CD4-positive, alpha-beta T cell treated with Interleukin-12 subunit alpha and Interleukin-12 subunit beta, for 1 hour (primary cell): ENCODE measurements at places on chromosomes 1 and 21.
A peak's percentile ranks its signal among the peaks of the same experiment; 100 is the strongest.

- no peak for DNase-seq
Measured at GRCh38 chr1:107263291-107263915, 122.6 kb downstream of the NTNG1 start.

- DNase-seq, result peak; percentile 15
Measured at GRCh38 chr1:31413405-31414001, 490 bp downstream of the SERINC2 start.

DNA sequence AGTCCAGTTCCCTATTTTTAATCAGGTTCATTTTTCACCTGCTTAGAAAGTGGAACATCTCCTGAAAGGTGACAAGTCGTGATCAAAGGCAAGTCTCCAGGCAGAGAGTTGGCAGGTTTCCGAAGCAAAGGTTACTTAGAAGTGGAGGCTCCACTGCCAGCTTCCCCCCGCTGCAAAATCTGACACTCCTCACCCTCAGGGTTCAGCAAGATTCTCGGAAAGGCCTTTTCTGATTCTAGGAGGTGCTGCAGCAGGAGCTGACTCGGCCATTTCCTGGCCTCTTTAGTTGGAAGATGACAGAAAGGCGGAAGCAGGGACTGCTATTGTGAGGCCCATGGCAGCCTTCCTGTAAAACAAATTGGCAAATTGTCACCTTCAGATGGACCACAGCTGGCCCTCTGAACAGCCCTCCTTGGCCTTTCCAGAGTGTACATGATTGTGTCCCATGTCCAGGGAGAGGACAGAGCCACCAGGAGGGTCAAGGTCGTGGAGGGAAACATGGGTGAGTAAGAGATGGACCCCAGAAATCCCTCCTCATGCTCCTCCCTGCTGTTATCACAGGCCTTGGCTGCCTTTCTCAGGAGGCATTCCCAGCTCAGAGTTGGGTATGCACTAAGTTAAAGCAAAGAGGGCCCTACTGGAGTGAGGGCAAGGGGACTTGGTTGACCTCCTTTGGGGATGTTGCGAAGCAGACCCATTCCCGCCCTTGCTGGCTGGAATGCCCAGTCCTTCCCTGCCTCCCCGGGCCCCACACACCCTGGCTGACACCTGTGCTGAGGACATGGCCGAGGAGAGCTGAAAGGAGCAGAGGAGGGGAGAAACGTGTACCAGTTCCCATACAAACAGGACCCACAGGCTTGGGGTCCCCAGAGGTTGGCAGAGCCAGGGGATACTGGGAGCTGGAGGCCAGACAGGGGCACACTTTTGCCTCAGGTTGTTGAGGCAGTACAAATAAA, 115.5 kb upstream of the IRF2BP2 start:
- peak; percentile 66 for DNase-seq

DNA sequence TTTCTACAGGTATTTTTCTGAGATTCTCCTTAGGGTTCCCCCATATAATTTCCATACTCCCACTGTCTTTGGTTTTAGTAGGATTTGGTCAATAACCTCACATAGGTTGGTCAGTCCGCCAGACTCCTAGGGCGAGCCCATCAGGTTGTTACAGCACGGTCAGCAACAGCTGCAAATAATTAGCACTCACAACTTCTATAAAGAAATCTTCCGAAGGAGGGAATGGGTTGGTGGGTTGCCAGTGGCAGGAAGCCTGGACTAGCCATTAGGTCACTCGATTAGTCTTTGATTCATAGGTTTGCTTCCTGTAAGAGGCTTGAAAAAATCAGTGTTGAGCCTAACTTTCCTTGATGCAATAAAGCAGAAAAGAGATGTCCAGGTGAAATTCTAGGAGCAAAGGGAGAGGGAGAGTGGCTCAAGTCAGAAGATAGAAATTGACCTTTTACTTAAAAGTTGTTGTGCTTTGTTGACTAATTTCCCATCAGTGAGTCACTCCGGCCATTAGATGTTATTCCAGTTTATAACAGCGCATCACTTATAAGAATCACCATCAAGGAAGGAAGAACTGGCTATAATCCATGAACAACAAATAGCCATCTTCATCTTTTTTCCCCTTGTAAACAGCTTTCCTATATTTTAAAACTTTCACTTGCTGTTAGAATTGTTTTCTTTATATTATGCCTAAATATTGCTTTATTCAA, 88.3 kb downstream of the TPR start:
- DNase-seq, result no peak

GRCh38 chr1:32924881-32925344, 23.7 kb upstream of the TMEM54 start:
- no peak for DNase-seq

- no peak for DNase-seq
Measured at GRCh38 chr1:14565090-14565489, 33.4 kb upstream of the KAZN start.

DNA sequence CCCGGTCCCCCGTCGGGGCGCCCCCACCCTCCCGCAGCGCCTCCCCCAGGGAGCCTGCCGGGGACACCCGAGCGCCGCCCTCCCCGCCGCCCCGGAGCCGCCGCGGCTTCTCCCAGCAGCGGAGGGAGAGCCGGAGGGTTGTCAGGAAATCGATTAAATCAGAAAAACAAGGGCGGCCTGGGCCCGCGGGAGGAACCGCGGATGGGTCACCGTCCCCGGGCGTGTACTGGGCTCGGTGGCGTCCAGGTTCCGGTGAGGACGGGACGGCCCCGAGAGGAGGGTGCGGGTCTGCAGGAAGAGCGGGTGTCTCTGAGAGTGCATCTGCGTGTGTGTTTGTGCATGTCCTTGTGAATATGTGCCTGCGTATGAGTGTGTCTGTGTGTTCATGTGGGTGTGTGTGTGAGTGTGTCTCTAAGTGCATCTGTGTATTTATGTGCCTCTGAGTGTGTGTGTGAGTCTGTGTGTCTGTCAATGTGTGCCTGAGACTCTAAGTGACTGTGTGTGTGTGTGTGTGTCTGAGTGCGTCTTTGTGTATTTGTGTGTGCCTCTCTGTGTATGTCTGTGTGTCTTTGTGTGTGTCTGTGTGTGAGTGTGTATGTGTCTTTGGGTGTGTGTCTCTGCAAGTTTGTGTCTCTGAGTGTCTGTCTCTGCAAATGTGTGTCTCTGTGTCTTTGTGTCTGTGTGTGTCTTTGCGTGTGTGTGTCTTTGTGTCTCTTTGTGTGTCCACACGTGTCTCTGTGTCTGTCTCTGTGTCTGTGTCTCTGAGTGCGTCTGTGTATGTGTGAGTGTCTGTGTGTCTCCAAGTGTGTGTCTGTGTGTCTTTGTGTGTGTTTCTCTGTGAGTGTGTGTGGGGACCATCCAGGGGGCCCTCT, 1.1 kb downstream of the SPSB1 start:
- DNase-seq, result peak; percentile 51

DNA sequence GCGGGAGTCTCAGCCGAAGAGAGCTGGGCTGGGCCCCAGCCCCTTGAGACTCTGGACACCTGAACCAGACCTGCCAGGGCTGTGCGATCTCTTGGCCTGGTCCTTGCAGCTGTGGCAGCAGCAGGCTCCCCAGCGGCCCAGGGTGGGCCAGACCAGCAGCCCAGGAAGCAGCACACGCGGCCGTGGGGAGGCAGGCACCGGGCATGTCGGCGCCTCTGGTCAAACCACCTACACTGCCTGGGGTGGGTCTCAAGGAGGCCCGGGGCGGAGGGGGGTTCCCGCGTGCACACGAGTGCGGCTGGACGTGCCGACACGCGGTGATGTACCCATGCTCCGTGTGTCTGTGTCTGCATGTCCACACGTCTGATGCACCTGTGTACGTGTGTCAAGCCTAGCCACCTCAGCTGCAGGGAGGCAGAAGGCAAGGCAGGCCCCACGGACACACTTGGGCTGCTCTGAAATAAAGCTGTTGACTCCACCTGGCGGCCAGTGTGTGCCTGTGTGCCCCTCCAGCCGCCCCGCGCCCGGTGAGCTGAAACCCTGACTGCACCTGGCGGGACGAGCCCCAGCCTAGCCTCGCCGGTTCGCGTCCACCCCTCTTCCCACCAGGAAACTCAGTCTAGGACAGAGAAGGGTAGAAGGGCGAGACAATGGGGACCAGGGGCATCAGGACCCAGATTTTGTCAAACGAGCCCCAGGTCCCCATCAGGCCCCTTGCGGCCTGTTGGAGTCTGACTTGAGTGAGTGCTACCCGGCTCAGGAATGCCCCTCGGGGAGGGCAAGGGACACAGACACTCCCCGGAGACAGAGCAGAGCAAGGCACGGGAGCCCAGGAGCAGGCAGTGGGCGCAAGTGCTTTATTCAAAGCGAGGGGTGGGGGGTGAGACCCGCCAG, 11.6 kb downstream of the SCNN1D start:
- DNase-seq, result peak; percentile 74

DNA sequence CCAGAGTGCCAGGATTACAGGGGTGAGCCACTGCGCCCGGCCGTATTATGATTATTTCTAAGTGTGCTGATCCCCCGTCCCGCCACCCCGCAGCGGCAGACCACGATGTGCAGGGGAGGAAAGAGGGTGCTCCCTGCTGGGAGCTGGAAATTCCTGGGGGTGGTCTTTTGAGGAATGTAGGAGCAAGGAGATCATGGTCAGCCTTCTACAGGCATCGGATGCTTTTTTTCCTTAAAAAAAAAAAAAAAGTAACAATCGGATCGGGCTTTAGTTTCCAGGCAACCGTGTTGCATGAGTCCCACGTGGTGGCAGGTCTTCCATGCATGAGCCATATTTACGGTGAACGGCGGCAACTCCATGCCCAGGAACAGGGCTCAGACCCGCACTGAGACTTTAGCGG, 74.2 kb upstream of the COX20 start:
- DNase-seq, result no peak

GRCh38 chr1:168100315-168101002, 36.3 kb downstream of the GPR161 start:
- DNase-seq, result no peak

DNA sequence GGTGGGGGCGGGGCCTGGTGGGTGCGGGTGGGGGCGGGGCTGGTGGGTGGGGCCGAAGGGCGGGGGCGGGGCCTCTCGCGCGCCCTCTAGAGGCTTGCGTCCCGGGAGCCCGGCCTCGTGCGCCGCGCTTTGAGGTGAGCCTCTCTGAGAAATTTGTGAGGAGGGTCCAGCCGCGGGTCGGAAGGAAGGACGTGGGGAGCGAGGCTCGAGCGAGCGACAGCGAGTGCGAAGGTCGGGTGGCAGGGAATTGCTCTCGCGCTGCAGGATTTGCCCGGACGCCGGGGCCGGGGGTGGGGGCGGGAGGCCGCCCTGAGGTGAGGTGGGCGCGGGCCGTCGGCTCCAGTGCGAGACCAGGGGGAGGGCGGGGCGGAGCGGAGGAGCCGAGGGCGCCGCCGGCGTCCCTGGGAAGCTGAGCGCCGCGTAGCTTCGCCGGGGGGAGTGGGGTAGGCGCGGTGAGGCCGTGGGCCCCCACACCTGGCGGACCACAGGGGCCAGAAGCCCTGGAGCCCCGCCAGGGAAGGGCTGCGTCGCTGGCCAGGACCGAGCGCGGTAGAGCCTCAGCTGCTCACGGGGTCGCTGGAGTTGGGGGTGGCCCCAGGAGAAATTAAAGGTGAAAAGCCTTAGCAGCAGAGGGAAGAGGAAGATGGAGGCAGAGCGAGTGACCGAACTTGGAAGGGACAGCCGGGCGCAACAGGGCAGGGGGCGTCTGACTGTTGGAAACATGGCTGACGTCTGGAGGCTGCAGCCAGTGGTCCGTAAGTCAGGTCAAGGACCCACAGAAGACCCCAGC, 754 bp upstream of the LSS start:
- no peak for DNase-seq

- no peak for DNase-seq
Measured at GRCh38 chr1:223486932-223487886, 94.0 kb downstream of the CCDC185 start.

- no peak for DNase-seq
Measured at GRCh38 chr1:162905174-162906158, 44.5 kb upstream of the CCDC190 start.

DNA sequence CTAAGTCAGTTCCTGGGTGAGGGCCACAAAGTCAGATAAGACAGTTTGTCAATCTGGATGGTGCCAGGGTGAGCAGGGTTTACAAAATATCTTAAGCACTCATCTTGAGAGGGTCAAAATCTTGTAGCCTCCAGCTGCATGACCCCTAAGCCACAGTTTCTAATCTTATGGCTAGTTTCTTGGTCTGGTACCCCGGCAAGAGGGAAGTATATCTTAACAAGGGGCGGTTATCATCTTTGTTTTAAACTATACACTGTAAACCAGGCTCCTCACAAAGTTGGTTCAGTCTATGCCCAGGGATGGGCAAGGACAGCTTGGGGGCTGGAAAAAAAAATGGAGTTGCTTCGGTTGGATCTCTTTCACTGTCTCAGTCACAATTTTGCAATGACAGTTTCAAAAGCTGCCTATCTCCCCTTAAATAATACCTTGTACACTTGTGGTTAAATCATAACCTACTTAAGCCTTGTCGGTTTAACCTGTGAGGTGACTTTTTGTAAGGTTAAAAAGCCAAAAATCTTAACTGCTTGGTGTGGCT, 7.8 kb upstream of the CD46 start:
- no peak for DNase-seq

DNA sequence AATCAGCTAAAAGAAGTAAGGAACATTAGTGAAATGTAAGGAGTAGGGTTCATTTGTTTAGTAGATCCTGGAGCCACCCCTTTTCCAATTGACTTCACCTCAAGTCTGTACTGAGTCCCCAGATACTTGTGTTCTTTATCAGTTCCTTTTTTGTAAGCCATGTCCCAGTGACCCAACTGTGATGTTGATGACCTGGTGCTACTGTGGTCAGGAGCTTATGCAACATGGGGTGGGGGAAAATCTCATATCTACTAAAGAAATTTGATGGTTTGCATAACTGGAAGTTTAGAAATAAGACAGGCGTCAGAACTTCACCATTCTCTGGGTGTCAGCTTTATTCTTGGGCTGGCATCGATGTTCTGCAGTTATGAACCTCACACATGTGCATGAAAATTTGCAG, 120.5 kb downstream of the LRRC7 start:
- DNase-seq, result no peak

DNA sequence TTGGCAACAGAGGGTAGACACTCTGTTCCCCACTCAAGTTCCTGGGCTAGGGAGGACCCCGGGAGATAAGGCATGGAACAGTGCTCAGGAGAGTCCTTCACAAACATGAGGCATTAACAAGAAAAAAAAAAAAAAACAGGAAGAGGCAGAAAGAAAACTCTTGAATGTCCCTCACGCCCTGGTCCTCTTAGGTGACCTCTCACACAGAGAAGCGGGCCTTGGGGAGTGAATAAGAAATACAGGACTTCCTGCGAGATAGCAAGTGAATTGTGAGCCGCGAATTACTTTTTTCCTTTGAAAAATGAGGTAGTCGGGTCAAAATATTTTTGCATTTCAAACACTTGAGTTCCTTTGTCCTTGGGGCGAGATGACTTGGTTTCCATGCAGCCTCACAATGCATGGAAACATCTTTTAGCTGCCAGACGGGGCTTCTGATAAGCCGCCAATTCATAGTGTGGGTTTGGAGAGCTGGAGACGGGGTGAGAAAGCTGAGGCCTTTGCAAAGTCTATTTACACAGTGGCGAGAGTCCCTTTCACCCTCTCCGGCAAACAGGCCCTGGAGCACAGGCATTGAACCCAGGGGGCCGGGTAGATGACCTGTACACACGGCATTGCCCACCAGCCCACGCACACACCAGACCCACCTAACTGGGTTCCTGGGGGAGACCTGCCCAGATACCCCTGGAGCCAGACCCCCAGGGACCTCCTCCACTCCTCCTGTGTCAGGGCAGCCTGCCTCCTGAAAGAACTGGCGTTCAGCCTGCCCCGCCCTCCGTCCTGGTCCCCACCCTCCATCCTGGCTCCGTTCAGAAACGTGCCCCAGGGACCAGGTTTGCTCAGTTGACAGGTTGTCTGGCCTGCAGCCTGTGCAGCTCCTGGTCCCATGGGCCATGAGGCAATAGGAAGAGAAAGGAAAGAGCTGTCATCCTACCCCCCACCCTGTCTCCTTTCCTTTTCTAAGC, 192.3 kb downstream of the PRDM16 start:
- no peak for DNase-seq
